ENCODE measurements at places on chromosomes 12 and 14. TPM values are rescaled to one million over a fixed set of nuclear protein-coding genes. Genes with fewer than 3 reads are reported as not detected.

DNA sequence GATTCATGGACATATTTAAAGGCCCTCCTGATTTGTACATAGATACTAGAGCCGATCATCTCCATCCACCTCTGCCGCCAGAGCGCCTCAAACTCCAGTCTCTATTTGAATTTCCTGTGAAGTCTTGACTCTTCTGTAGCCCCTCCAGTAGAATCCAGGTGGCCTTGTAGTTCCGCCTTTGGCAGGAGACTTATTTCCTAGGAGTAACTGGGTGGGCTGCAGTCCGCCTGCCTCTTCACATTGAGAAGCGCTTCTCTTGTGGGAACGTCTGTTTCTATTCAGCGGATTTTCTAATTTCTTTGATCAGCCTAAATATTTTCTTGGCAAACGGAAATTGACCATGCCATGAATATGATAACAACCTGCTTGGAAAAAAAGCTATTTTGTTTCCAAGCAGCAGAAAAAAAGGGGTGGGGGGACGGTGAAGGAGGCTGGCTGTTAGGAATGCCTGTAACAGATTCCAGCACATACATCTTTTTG is 9.0 kb upstream of the SIX1 start:
- DNase-seq: no peak

GRCh38 chr14:98950353-98950895 is 321.6 kb downstream of the BCL11B start:
- DNase-seq: no peak

DNA sequence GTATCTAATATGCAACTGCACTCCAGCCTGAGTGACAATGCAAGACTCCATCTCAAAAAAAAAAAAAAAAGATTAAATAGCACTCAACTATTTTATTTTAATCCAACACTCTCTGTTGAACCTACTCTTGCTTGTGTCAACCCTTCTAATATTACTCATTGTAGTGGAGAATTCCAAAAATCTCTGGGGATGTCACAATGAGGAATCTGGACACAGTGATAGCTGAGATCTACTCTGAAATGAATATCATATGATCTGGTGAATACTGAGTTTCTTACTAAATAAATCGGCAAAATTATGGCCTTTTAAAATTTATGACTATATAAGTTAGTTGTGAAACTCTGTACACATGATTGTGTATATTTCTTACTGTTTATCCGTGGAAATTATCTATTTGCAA is 418.2 kb downstream of the BCAT1 start:
- no peak for DNase-seq

- no peak for DNase-seq
Observed at GRCh38 chr14:101114726-101115515, 211.4 kb upstream of the RTL1 start.

GRCh38 chr12:93322784-93323183 is 54.9 kb upstream of the NUDT4 start:
- DNase-seq: no peak

- no peak for DNase-seq
Observed at GRCh38 chr12:94740601-94741362, 90.4 kb upstream of the TMCC3 start.

- DNase-seq: no peak
Observed at GRCh38 chr12:85894653-85895052, 20.6 kb downstream of the NTS start.

- DNase-seq: peak; percentile 75
Observed at GRCh38 chr12:16385782-16386646, 38.6 kb downstream of the MGST1 start.

GRCh38 chr12:93347054-93347785 is 30.5 kb upstream of the NUDT4 start:
- DNase-seq: no peak

DNA sequence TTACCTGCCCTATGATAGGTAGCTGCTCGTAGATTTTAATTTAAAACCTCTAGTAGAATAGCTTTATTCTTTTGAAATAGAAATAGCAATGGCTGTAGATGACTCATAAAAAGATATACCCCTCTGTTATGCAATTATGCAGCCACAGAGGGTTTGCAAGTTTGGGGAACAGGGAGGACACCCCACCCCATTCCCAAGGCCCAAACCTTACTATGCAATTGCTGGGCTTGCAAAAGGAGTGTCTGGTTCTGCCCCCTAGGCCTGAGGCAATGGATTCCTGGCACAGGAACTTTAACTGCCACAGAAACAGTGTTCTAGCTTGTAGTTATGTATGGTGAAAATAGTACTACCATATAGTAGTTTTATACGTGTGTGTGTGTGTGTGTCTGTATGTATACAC is 403.3 kb downstream of the ADAMTS20 start:
- no peak for DNase-seq

DNA sequence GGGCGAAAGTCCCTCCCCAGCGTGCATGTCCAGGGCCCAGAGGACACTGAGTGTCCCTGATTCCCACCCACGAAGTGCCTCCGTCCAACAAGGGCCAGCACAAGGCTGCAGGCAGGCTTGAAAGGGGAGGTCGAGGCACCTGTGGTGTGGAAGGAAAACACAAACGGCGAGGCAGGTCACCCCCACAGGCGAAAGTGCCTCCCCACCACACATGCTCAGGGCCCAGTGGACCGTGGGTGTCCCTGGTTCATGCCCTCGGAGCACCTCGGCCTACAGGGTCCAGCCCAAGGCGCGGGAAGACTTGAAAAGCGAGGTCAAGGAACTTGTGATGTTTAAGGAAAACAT is 370.4 kb downstream of the ALG10 start:
- DNase-seq: no peak

GRCh38 chr12:120818416-120818815 is 85.7 kb downstream of the SPPL3 start:
- no peak for DNase-seq

DNA sequence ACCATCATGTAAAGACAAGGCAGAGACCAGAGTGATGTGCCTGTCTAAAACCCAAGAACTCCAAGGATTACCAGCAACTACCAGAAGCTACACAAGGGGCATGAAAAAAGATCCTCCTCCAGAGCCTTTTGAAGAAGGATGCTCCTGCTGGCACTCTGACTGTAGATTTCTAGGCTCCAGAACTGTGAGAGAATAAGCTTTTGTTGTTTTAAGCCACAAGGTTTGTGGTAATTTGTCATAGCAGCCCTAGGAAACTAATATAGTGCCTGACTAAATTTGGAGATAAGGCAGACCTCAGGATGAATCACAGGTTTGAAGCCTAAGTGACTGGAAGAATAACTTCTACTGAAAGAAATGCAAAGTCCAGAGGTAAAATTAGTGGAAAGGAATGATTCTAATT is 132.9 kb downstream of the CEP83 start:
- DNase-seq: peak; percentile 43

GRCh38 chr14:101495827-101496775 is 65.2 kb upstream of the DIO3 start:
- no peak for DNase-seq

Gene ADCY4
- total RNA-seq: 1.3 TPM

Gene POTEM
- total RNA-seq: not detected

Gene CFAP54
- 5.1 TPM for total RNA-seq

Gene RPL36AL
- total RNA-seq: 528 TPM

Gene GLT8D2
- total RNA-seq: 12.6 TPM
